Activated CD4-positive, CD25-positive, alpha-beta regulatory T cell treated with anti-CD3 and anti-CD28 coated beads, Interleukin-2, amount 50 U/mL, for 24 hours (primary cell): ENCODE measurements at places on chromosomes 4 and X.
A peak's percentile ranks its signal among the peaks of the same experiment; 100 is the strongest.

- no peak for ATAC-seq
Measured at GRCh38 chr4:133081246-133081645, 67.8 kb upstream of the PCDH10 start.

- ATAC-seq, result no peak
Measured at GRCh38 chrX:39921838-39922237, 175.9 kb downstream of the BCOR start.

DNA sequence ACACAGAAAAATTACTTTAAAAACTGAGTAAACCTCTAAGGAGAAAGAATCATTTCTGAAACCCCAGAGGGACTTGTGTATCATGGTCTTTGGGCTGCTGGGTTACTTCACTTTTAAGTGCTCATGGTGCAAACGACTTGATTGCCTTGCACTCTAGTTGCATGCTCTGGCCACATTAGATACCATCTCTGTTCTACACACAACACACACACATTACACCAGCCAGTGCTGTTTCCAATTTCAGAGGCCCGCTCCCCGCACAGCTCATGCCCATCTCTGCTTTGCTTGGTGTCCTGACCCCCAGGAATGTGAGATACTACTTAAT, 2.1 kb downstream of the PPP3CA start:
- no peak for ATAC-seq

- no peak for ATAC-seq
Measured at GRCh38 chr4:2667428-2667827, 88.7 kb downstream of the TNIP2 start.

DNA sequence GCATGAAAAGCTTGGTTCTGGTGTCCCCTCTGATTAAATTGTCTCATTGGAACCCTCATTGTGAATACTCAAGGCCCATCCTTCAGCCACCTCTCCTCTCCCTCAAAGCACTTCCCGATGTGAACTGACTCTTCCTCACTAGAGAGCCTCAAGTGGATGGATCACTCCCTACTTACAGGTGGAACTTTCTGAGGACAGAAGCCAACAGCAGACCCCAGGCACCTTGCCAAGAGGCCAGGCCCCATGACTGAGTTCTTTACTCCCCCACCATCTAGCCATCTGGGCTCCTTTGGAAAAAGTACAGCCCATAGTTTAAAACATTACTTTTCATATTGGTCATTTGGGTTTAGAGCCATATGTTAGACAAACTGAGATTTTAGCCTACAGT, 224.1 kb downstream of the SHROOM3 start:
- no peak for ATAC-seq

DNA sequence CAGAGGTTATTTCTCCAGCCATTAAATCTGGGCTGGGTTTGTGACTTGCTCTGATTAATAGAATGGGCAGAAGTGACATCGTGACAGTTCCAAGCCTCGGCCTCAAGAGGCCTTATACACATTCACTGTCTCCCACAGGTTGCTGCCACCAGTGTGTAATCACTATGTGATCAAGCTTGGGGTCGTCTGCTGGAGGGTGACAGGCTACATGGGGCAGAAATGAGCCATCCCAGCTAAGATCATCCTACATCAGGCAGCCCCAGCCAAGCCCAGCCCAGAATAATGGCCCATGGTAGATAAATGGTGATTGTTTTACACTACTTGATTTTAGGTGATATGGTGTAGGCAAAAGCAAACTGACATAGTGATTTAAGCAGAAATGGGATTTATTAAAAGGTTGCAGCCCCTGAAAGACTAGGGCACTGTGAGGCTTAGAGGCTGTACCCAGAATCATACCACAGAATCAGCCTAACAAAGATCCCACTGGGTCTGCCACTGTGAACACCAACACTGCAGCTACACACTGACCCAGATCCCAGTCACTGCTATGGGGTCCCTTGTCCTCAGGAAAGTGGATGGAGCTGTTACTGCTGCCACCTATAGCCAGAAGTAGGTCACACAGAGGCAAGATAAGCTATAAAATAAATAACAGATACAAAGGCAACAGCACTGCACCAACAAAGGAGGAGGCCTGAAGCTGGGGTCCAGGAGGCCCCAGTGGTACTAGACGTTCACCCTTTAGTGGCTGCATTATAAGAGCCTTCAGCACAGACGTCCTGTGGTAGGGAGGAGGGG, 159.6 kb upstream of the RBPJ start:
- peak; percentile 57 for ATAC-seq

DNA sequence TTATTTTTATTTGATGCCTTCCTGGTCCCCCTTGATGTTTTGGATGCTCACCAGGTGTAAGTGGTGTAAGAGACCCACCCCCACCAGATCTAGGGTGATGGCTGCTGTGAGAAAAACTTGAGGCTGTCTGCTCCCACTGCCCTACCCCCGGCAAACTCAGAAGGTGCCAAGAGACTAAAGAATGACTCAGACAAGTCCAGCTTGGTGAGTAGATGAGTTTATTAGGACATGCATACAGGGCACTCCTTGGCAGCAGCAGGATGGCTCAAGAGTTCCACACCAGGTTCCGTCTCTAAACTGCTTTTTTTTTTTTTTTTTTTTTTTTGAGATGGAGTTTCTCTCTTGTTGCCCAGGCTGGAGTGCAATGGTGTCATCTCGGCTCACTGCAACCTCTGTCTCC, 84.0 kb upstream of the HPF1 start:
- ATAC-seq, result no peak

DNA sequence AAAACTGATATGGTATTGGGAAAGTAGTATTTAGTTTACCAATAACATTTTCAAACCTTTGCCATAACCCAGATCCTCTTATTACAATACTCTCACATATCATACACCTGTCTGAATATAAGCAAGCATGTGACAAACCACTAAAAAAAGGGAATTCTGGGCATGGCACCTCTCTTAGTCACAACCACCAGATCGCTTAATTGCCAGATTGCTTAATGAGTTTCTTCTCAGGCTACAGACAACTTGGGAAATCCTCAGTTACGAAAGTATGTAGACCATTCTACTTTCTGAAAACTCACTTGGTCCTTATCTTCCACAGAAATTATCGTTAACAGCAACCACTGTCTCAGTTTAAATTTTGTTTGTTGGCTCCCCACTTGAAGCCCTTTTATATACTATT, 2.1 kb downstream of the NAF1 start:
- no peak for ATAC-seq

DNA sequence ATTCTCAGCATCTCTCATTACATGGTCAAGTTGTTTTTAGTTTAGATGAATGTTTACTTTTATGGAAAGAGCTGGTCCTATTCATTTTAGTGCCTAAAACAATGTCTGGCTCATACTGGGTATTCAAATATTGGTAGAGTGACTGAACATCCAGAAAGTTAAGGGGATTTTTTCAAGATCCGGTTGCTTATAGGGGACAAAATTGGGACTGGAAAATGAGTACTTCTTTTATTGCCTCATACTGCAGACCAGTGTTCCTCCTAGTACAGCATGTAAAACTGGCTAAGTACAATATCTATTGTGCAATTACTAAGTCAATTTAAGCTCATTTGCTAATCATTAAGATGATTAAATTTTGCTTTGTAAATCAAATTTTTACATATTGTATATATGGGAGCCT, 13.9 kb downstream of the RP2 start:
- ATAC-seq, result no peak

DNA sequence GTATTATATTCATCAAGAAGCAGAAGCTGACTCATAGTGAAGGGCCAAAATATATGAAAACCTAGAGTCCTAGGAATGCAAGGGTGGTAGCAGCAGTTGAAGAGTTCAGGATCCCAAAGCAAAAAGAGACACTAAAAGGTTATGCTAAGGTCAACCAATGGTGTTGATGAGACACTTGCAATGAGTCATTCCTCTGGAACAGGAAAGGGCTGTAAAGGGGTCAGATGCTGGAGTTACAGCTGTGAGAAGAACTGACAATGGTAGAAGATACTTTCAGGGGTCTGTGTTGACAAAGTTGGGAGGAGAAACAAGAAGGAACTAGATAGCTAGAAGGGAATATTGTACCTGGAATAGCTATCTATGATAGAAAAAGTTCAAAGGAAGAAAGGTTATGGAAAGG, 47.5 kb downstream of the ZGRF1 start:
- no peak for ATAC-seq

GRCh38 chr4:94759767-94760211, 2.0 kb downstream of the BMPR1B start:
- ATAC-seq, result no peak

GRCh38 chr4:116926631-116927295, 158.6 kb downstream of the TRAM1L1 start:
- ATAC-seq, result no peak

DNA sequence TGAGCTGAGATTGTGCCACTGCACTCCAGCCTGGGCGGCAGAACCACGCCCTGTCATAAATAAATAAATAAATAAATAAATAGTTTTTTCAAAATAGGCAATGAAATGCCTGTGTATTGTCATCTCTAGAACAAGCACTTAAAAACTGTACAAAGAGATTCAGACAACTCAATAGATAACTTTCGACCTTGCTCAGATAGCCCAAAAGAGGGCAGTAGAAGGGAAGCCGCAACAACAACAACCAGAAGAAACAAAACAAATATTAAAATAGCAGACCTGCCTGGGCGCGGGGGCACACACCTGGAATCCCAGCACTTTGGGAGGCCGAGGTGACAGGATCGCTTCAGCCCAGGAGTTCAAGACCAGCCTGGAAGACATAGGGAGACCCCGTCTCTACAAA, 9.4 kb upstream of the CLDN34 start:
- ATAC-seq, result no peak

DNA sequence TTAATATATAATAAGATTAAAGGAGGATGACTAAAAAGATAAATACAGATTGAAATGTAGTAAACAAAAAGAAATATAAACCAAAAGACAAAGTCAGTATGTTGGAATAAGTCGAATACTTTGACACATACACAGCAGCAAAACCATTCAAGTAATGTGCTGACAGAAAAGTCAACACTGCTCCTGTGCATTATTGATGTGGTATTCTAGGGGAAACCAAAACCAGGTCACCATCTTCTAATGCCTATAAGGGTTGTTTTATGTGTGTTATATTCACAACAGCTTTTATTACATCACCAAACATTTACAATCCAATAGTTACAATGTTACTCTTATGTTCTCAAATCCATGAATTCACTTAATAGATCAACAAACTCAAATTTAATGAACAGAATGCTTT, 111.8 kb upstream of the DKK2 start:
- no peak for ATAC-seq

DNA sequence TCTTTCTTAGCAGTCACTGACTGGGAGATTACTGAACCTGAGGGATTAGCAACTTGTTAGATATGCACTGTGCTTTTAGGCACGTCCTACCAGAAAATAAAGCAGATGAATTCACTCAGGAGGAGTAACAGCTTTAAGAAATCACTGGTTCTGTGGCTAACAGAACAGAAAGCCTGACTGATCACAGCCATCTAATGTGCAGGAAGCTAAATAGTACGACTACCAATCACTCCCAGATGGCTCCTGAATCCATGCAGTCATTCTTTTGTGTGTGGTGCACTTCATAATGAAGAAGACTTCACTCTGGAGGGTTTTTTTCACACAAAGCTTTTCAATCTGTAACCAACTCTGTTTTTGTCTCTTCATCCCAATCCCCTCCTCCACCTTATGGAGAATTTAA, 305.3 kb upstream of the INTU start:
- ATAC-seq, result no peak

- peak; percentile 46 for ATAC-seq
Measured at GRCh38 chr4:152937336-152938236, 1.5 kb downstream of the FHDC1 start.

GRCh38 chr4:10114147-10114546, 2.5 kb downstream of the WDR1 start:
- ATAC-seq, result no peak

- no peak for ATAC-seq
Measured at GRCh38 chr4:10599574-10599973, 85.0 kb downstream of the CLNK start.

DNA sequence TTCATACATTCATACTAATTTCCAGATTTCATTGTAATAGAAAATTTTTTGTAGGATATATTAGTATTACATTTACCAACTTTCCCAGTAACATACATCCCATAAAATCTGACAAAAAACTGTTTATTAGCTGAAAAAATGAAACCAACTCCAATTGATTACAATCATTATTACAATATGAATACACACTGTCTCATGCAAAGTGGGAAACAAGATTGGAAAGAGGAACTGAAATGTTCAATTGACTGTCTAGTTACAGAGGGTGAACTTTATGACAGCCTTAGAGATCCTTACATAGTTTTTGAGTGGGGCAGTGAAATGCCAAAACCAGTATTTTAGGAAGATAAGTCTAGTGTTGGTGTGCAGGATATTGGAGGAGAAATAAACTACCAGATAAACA, 2.3 kb upstream of the AMBN start:
- no peak for ATAC-seq

- no peak for ATAC-seq
Measured at GRCh38 chrX:116881961-116882360, 419.2 kb upstream of the CT83 start.

DNA sequence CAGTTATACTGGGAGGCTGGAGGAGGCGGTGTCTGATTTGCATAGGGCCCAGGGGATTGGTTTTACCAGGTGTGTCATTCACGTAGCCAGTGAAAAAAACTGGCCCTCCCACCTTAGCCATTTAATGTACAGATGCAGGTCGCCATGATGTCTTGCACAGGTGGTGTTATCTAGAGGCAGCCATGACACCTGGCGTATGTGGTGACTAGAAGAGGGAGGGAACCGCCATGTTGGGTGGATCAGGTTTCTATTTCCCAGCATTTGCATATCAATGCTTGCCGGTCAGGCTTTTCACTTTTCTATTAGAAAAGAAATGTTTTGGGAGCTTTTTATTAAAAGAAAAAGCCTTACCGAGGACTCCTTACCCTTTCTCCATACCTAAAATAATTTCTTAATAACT, 523.4 kb downstream of the ADGRL3 start:
- ATAC-seq, result no peak

- no peak for ATAC-seq
Measured at GRCh38 chr4:123297836-123298235, 98.8 kb upstream of the SPRY1 start.

- no peak for ATAC-seq
Measured at GRCh38 chr4:133624744-133625143, 475.6 kb downstream of the PCDH10 start.

DNA sequence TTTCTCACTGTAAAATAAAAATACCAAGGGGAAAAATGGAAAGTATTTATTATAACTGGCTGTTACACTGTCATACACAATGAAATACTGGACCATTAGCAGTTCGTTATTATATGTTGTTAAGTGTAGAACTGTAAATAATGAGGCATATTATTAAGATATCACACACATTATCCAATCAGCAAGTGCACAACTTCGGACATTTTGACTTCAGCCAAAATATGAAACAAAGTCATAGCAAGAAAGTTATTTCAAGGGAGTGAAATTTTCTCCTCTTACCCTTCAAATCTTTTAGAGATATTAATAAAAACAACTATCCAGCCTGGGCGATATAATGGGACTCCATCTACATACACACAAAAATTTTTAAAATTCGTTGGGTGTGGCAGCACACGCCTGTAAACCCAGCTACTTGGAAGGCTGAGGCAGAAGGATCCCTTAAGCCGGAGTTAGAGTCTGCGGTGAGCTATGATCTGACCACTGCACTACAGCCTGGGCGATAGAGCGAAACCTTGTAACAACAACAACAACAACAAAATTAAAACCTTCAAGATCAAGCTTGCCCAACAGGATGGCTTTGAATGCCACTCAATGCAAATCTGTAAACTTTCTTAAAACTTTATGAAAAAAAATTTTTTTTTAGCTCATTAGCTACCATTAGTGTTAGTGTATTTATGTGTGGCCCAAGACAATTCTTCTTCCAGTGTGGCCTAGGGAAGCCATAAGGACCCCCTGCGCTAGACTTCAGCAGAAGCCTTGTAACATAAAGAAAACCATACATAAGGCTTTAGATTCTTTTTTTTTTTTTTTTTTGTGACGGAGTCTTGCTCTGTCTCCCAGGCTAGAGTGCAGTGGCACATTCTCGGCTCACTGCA, 1.3 kb upstream of the CISD2 start:
- no peak for ATAC-seq
